ELR (cell line): ENCODE measurements at places on chromosomes 5 and 9.

- DNase-seq: peak; percentile 78
These were observed 19.5 kb downstream of the TTC33 start for GRCh38 chr5:40736103-40736875.

- DNase-seq: no peak
These were observed at the start of gene OMD for GRCh38 chr9:92424340-92424739. OMD (minus strand) TSS chr9:92424471; CDS start chr9:92417558, 6,913 bp downstream.

DNA sequence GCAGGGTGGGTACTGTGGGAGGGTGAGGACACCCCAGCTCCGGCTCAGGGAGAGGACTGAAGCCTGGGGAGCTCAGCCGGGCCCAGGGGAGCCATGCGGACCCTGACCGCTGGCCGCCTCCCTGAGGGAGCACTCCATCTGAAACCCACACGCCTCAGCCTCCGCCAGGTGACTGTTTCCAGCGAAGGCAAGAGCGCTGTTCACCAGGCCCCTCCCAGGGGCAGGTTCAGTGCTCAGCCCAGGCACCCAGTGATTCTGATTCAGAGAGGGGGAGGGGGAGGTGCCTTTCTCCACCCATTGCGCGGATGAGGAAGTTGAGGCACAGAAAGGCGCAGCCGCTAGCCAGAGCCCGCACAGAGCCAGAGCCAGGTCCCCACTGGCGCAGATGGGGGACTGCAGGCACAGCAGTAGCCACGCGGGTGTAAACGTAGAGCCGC is 27.0 kb downstream of the ADGRD2 start:
- no peak for DNase-seq

DNA sequence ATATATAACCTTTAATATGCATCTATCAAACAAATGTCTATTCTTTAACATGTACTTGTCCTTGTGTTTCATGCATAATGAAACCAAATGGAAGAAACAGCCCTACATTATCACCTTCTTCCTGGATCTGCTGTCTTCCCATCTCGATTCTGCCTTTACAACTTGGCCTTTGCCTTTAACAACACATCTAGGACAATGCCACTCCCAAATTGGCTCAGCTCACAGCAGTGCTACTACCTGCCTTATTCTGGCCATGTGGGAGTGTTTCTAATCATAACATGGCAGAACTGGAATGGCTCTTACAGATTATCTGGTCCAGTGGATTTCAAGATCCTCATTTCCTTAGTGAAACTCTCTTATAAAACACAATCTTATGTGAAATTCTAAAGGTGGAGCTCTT is 176.5 kb downstream of the CARTPT start:
- DNase-seq: no peak

GRCh38 chr5:54713923-54714581 is 196.5 kb downstream of the SNX18 start:
- no peak for DNase-seq

DNA sequence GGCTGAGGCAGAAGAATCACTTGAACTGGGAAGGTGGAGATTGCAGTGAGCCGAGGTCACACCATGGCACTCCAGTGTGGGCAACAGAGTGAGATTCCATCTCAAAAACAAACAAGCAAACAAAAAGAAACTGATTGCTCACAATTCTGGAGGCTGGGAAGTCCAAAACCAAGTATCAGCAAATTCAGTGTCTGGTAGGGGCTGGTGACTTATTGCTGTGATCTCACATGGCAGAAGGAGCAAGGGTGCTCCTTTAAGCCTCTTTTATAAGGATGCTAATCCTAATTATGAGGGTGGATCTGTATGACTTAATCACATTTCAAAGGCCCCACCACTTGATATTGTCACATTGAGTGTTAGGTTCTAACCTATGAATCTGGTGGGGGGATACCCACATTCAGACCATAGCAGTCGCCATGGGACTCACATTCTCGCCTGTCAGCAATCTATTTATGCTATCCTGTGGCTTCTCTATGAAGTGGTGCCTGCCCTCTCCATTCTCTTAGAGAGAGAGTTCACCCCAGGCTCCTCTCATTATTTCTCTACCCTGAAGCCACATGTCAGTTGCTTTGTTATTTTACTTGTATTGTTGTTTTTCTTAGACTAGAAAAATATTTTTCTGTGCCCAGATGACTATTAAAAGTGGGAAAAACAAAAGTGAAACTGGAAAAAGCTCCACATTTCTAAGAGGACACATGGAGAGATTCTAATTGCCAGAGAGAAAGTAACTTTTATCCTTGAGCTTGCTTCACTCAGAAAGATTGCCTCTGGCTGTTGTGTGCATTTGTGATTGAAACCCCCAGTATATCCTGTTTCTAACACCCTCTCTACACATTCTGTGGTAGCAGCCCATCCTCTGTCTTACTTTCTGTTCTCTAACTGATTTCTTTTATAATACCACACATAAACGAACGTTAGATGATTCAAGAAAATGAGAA is 18.8 kb upstream of the PRLR start:
- DNase-seq: peak; percentile 17

DNA sequence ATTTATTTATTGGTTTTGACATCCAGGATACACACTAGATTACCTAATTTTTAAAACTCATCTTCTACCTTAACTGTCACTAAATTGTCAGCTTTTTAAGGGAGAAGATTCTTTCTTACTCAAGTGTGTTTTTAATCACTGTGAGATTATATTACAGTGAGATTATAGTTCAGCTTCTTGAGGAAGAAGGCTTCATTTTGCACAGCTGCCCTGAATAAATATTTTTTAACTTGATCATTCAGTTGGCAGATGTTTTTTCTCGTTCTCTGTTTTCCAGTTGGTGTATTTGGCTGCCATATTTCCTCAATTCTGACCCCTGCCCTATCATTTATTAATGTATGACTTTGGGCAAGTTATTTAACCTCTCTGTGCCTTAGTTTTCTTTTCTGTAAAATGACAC is 15.0 kb upstream of the ELL2 start:
- no peak for DNase-seq

DNA sequence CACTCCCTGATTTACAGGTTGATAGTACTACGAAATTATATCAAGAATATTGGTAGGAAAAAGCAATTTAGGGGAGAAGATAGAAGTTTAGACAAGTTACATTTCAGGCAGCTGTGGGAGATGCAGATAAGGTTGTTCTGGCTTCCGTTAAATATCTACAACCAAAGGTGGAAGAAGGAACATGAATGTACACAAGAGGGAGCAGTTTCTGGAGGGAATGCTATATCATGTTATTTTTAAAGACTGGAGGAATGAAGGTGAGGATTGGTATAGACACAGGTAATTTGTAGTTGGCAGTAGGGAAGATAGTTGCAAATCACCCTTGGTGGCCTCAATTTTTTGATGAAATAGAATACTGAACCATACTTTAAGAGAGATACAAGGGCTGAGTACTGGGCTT is 187.3 kb upstream of the NMUR2 start:
- no peak for DNase-seq

GRCh38 chr9:20486552-20486951 is 135.7 kb downstream of the MLLT3 start:
- no peak for DNase-seq

GRCh38 chr9:7676609-7677156 is 122.9 kb downstream of the DMAC1 start:
- no peak for DNase-seq

DNA sequence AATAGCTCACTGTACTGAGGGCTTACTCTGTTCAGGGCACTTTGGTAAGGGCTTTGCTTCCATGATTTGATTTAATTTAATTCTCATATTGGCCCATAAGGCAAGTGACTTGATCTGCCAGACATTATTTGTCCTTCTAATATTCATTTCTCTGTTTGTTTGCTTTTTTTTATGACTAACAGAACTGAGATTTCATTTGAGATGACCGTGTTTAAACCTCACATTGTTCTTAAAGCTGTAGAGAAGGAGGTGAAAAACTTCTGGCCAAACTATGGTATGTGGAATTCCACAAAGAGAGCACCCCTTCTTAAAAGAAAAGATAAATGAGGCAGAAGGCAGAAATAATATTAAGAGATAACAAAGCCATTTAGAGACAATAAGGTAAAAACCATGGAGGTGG is 775.6 kb upstream of the ACO1 start:
- DNase-seq: no peak

DNA sequence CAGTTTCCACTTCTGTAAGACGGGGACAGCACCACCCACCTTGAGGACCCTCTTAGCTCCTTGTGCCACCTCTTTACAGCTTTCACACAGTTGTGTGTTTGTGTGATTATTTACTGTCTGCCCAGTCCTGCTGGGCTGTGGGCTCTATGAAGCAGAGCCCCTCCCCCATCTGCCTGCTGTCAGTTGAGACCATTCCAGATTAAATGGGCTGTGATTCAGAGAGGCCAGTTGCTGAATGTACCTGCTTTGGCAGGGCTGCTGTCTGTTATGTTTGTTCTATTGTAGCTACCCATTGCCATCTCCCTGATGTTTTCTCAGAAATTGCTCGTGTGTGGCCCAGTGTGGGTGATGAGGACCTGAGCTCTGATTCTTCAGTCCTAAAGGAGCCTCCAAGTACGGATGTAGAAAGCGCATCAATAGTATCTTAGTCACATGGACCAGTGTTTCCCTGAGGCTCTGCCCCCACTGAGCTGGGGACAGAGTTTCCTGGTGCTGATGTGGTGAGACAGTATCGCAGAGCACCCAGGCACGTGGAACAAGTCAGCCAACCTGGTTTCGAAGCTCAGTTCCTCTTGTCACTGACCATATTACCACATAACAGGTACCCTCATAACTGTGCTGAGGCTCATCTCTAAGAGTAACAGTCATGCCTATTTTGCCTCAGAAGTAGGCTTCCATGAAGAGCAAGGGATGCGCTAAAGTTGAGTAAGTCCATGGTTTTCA is 3.7 kb downstream of the ANGPTL2 start:
- no peak for DNase-seq

GRCh38 chr5:18043344-18043743 is 409.1 kb downstream of the TAF11L14 start:
- no peak for DNase-seq

GRCh38 chr5:147073098-147073497 is 161.7 kb upstream of the STK32A start:
- DNase-seq: no peak

- DNase-seq: no peak
These were observed 3.2 kb downstream of the CRHBP start for GRCh38 chr5:76956033-76956432.

- no peak for DNase-seq
These were observed 342.6 kb downstream of the GLIS3 start for GRCh38 chr9:3957306-3957705.

DNA sequence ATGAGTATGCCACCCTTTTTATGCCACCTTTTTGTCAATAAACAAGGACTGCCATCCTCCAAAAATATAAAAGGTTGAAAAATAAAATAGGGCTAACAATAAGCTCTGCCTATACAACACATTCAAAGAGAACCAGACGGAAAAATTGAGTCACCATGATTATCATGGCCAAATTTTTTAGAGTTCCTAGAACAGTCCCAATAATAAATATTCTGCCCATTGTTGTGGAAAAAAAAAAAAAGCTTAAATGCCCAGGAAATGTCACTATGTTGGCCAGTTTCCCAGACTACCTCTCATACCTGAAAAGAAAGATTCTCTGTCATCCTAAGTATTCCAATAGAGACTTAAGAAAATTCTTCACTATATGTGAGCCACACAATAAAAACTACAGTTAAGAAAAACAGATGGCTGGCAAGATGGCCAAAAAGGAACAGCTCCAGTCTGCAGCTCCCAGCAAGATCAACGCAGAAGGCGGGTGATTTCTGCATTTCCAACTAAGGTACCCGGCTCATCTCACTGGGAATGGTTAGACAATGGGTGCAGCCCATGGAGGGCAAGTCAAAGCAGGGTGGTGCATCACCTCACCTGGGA is 149.0 kb downstream of the TMEM161B start:
- DNase-seq: no peak

DNA sequence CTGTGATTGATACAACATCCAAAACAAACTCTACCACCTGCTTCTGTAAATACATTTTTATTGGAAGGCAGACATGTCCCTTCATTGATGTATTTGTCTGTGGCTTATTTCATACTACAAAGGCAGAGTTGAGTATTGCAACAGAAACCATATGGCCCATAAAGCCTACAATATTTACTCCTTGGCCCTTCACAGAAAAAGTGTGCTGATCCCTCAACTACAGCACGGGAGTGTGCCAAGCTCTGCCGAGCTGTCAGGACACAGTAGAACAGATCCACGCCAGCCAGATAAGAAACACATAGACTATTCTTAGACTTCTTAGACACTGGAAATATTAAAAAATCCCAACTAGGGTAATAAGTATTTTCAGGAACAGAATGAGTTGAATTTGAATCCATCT is 13.2 kb downstream of the TICAM2 start:
- DNase-seq: no peak

- DNase-seq: no peak
These were observed 371.4 kb downstream of the NTRK2 start for GRCh38 chr9:85040821-85041465.

GRCh38 chr9:137126786-137127185 is 12.2 kb upstream of the GRIN1 start:
- no peak for DNase-seq

GRCh38 chr5:35337340-35338156 is 107.3 kb upstream of the PRLR start:
- DNase-seq: no peak

GRCh38 chr9:17799369-17799768 is 220.5 kb downstream of the SH3GL2 start:
- DNase-seq: peak; percentile 20

DNA sequence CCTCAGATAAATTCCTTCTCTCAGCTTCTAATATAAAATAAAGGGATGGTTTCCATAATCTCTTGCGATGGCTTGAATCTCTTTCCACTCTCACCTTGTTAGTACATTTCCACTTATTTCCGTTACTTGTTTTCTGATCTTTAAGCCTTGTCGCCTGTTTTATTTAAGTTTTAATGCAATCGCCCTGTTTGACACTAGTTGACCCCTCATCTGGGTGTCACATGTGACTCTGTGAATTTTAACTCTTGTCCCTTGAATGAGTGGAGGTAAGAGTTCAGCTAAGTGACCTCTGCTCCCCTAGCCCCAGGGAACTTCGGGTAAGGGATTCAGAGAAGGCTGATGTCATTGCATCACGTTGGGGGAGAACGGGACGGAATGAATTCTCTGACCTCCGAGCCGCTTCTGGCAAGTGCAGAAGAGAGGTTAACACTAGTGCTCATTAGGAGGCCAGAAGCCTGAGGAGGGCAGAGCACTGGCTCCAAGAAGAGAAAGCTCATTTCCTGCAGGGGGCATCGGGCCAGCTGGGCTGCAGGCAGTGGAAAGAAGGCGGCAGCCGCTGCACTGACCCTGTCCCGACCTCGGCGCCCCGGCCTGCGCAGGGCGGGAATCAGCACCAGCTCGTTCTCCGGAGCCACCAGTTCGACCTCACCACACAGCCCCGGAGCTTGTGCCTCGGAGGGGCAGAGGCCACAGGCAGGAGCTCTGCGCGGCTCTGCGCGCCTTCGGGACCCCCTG is 569 bp downstream of the HINT2 start:
- DNase-seq: peak; percentile 79

DNA sequence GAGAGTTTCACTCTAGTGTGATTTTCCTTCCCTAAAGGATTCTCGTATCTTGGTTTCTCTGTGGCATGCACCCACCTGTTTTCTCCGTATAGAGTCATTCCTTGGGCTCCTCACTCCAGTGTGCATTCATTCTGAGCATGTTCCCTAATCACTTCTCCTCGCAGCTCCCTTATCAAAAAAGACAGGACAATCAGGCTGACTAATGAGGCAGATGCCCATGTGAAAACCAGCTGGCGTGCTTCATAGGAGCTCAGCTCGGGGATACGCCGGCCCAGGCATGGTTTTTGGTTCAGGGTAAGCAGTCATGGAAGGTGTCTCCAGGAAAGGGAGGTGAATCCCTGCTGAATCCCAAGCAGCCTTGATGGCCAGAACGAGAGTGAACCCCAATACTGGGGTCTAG is 41.2 kb upstream of the INSYN2B start:
- DNase-seq: no peak

GRCh38 chr5:9661316-9662015 is 31.3 kb upstream of the TAS2R1 start:
- no peak for DNase-seq

GRCh38 chr5:74056107-74056788 is 430.3 kb downstream of the ARHGEF28 start:
- DNase-seq: no peak
